Right ventricle myocardium inferior (tissue), 1 donor: ENCODE measurements at places on chromosomes 2 and 18.
A peak's percentile ranks its signal among the peaks of the same experiment; 100 is the strongest.

GRCh38 chr2:101160454-101160853 is 9.3 kb upstream of the TBC1D8 start:
- DNase-seq: no peak

- DNase-seq: no peak
Observed at GRCh38 chr2:108825736-108826135, 39.2 kb downstream of the CCDC138 start.

DNA sequence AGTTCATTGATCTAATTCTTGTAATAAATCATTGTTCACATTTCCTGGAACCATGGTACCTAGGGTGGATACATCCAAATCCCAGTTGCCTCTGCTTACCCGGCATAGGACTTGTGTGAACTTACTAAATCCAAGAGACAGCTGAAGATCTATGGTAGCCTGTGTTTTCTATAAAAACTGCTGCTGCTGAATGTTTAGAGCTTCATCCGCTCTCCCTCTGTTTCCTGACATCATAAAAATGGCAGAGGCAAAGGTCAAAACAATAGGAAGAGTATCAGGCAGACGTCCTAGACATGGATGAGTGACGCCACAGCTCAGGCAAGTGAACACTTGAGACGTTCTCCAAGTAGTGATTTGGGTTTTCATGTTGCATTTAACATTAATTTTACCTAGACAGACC is 258.3 kb downstream of the ALPK2 start:
- no peak for DNase-seq

- no peak for DNase-seq
Observed at GRCh38 chr2:60487174-60487573, 66.3 kb downstream of the BCL11A start.

GRCh38 chr2:176455816-176456291 is 186.6 kb downstream of the MTX2 start:
- peak; percentile 83 for DNase-seq

- peak; percentile 65 for DNase-seq
Observed at GRCh38 chr2:241775223-241776177, 1.1 kb upstream of the GAL3ST2 start.

GRCh38 chr2:159459279-159459678 is 157.1 kb downstream of the BAZ2B start:
- no peak for DNase-seq

DNA sequence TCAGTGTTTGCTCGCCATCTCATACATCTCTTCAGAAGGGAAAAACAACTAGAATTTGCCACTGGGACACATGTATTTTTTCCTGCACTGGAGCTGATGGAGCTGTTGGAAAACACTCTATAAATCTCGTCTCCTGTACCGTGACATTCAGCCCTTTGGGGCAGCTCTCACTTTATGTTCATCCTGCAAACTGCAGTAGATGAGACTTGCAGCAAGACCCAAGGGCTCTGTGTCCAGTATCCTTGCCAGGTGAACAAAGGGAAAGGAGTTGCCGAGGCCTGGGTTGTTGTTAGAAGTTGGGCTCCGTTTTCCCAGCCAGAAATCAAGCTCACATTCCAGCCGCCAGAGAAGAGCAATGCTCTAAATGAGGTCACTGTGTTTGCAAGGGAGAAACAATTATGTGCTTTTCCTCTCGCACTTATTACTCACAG is 285.1 kb downstream of the SLC4A3 start:
- DNase-seq: no peak

- DNase-seq: no peak
Observed at GRCh38 chr18:24039671-24040070, 25.1 kb downstream of the TTC39C start.

- no peak for DNase-seq
Observed at GRCh38 chr2:181312515-181312927, 144.7 kb upstream of the ITGA4 start.

- DNase-seq: no peak
Observed at GRCh38 chr2:67652679-67653078, 255.5 kb downstream of the ETAA1 start.
